ENCODE measurements at places on chromosomes 16 and 17.

GRCh38 chr17:46001390-46002310, 2.6 kb downstream of the STH start:
- no peak for DNase-seq

- DNase-seq, result no peak
These were observed 94.7 kb upstream of the TNRC6C start for GRCh38 chr17:77863814-77864161.

- DNase-seq, result no peak
These were observed 693 bp downstream of the NDRG4 start for GRCh38 chr16:58500430-58501241.

DNA sequence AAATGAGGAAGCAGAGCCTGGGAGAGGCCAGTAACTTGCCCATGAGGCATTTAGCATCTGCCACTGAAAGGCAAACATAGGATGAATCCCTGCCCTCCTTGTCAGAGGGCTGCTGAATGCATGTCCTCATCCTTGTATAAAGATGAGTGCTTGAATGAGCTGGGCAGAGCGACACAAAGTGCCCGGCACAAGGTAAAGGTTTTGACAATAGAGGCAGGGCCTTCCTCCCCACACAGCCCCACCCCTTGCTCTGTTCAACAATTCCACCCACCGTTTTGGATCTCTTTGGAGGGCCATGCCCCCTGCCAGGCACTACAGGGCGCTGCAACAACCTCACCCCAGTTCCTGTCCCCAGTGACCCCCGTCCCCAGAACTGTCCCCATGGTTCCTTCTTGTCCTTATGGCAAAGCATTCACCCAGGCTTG, 1.4 kb upstream of the KRT19 start:
- DNase-seq, result no peak

GRCh38 chr17:75987041-75987440, 8.0 kb downstream of the TEN1 start:
- no peak for DNase-seq

DNA sequence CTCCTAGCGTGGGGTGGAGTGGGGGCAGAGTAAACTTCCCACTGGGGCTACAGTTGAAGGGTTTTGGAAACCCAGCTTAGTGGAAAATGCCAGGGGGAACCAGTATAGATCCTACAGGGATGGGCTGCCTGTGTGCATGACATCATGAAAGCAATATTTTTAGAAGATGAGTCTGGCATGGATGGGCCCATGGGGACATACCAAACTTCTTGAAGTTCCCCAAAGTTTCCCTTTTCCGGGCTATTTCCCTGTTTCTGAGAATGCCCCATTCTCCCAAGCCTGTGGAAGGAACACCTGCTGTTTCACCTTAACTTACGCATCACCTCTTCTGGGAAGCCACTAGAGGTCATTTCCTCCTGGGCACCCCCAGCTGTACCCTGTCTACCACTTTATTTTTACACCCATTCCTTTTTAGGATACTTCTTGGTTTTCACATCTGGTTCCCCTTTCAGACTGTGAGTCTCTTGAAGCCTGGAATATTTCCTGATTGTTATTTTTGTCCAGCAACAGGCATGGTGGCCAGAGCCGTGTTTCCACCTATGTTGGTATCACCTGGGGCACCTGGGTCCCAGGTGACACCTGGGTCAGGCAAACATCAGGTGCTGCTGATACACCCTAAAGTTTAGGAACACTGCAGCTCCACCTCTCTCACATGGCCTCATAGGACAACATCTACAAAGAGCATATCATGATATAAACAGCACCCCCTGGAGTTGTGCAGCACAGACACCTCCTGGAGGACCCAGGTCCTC, 9.8 kb downstream of the SOCS3 start:
- no peak for DNase-seq

GRCh38 chr17:34386697-34387550, 23.9 kb upstream of the CCL1 start:
- DNase-seq, result no peak

DNA sequence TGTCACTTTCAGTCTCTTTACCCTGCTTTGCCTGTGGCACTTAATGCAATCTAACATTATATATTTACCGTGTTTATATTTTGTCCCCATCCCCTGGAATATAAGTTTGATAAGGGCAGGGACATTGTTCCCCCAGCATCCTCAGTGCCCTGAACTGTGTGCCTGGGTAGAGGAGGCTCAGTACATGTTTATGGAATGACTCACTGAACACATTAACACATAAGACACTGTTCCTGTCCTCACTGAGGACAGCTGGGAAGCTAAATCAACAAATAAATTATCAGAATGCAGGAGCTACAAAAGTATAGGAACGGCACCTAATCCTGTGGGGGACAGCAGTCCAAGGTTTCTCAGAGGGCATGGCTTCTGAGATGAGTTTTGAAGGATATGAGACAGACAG, 27.8 kb downstream of the GRIN2A start:
- DNase-seq, result no peak

GRCh38 chr17:40606548-40607353, 40.9 kb downstream of the SMARCE1 start:
- DNase-seq, result no peak

DNA sequence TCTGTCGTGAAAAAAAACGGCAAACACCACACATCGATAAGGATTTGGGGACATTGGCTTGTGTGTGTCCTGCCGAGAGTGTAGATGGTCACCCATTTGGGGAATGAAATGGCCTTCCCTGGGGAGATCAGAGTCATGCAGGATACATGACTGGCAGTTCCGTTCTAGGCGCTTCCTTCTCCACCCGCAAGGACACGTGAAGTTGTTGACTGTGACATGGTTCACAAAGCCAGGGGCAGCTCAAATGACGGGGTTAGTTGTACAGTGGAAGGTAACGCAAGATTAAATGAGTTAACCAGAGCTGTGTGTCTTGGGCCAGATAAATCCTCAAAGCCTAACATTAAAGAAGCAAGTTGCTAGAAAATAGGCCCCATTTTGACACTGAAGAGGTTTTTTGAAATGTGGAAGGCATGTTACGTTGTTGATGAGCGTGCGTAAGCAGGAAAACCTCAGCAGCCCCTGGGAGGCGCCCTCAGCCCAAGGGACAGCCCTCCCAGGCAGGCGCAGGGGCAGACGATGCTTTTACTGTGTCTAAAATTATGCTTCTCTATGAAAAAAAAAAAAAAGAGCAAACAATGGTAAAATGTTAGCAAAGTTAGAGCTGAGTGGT, 35.9 kb upstream of the CHMP6 start:
- no peak for DNase-seq

DNA sequence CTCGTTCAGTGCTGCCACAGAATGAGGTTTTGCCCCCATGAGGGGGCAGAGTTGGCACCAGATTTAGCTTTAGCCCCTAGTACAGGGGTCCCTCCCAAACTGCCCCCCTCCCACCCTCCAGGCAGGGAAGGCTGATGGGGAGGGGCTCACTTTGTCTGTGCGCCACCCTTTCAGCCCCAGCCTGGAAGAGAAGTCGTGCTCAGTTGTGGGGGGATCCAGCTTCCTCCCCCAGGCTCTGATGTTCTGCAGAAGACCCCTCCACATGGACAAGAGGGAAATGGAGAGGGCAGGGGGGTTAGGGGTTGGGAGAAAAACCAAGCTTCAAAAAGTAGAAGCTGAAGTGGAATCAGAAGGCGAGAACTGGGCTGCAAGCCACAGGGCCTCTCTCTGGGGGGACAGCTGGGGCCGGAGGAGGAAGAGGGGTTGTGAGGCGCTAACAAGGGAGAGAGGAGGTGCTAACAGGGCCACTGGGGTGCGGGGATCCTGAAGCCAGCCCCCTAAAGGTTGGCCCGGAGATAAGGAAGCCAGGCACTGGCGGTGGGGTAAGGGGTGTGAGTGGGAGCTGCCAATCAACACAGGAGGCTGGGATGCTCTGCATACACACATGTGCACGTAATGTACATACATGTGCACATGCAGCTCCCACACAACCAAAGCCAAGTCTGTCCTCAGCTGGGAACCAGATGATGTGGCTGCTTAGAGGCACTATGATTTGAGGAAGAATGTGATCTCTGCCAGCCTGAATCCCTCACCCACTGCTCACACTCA, 7.0 kb upstream of the TMEM92 start:
- DNase-seq, result no peak

- DNase-seq, result no peak
These were observed 25.8 kb upstream of the GINS3 start for GRCh38 chr16:58366247-58367031.

GRCh38 chr17:4448197-4448980, 14.6 kb downstream of the SPNS3 start:
- no peak for DNase-seq

- DNase-seq, result no peak
These were observed 20.4 kb downstream of the ZNHIT3 start for GRCh38 chr17:36506831-36507230.

DNA sequence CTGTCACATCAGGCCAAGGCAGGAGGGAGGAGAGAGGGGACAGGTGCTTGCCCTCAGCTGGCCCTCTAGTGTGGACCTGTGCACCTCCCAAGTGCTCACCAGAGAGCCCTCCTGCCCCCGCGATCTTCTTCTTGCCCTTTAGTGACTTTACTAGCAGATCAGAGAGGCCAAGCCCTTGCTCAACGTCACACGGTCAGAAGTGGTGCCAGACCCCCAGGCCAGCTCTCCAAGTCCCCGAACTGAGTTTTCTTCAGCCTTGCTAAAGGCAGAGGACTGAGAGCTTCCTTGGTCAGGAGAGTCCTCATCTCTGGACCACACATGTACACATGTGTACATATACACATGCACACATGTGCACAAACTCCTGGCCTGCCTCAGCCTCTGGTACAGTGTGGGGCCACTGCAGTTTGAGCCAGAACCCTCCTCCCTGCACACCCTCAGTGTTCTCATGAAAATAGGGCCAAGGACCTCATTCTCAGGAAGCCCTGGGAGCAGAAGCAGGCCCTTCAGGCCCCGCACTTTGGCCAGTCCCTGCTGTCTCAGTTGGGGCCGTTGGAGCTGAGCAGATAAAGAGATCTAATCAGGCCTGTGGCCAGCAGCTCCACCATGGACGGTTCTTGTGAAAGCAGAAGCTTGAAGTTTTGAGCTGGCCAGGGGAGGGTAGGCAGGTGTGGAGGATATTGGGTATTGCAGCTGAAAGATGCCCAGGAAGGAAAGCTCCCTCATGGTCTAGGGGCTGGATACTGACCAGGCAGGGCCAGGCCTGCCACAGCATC, 7.4 kb upstream of the EPX start:
- no peak for DNase-seq

DNA sequence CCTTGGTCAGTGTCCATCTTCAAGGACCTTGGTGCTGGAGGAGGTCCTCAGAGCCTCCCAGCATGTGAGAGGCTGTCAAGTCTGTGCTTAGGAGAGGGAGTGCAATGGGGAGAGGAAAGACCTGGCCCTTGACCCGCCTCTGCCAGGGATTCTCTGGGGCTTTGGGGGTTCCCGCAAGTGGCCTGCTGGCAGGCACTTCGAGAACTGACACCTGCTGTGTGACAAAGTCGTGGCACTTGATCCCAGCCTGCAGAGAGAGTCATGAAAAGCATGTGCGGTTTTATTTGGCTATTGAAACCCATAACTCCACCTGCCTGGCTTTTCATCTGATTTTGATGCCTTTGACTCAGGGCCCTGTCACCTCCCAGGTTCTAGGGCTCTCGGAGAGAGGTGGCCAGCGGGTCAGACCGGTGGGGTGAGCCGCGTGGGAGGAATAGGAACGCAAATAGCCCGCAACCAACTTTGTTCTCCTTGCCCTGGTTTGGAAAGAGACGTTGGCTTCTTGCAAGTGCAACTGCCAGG, 42.8 kb upstream of the GSE1 start:
- no peak for DNase-seq

DNA sequence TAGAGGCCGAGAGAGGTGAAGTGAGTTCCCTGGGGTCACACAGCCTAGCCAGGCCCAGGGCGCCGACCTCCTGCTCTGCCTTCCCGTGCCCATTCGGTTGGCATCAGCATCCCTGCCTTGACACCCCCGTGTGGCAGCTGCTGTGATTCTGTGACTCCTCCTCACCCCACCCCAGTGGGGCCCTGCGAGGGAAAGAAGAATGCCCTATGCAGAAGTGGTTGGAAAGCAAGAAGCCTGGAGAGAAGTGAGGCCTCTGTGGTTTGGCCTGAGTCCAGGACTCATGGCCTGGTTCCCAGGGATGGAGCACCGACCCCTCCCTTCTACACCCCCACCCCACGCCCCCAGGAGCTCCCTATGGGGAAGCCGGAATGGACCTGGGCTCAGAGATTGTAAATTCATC, 296.2 kb downstream of the SEC14L1 start:
- DNase-seq, result peak; percentile 91

- DNase-seq, result peak; percentile 19
These were observed 73.8 kb downstream of the XYLT1 start for GRCh38 chr16:17396762-17397498.

DNA sequence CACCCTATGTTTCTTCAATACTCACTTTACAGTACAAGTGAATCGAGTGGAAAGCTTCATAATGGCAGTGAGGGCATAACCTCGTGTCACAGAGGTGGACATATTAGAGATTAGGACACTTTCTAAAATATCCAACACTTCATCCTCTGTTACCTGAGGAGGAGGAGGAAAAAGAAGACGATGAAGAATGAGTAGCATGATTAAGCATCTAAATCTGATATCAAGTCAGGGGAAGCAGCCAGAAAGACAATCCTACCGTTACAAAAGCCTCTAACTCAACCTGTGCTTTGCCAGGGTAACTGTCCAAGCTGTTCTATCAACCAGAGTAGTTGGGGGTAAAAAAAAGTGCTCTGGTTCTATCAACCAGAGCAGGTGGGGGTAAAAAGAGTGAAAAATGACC, 23.7 kb upstream of the PHLPP2 start:
- no peak for DNase-seq

GRCh38 chr17:72539981-72540897, 419.4 kb downstream of the SOX9 start:
- no peak for DNase-seq

DNA sequence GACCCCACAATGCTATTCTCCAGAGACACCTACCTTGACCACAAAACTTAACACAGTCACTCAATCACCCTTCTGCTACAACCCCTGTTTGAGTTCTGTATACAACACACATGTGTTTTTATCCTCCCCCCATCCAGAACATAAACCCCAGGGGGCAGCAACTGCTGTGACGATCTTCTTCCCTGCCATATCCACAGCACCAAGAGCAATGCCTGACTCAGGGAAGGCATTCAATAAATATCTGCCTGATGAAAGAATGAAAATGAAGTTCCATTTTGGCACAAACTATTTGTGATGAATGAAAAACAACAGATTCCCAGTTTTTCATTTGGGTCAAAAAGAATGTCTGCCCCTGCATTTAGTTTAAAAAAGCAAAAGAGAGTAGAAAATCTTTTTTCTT, 27.0 kb downstream of the ASIC2 start:
- DNase-seq, result no peak

DNA sequence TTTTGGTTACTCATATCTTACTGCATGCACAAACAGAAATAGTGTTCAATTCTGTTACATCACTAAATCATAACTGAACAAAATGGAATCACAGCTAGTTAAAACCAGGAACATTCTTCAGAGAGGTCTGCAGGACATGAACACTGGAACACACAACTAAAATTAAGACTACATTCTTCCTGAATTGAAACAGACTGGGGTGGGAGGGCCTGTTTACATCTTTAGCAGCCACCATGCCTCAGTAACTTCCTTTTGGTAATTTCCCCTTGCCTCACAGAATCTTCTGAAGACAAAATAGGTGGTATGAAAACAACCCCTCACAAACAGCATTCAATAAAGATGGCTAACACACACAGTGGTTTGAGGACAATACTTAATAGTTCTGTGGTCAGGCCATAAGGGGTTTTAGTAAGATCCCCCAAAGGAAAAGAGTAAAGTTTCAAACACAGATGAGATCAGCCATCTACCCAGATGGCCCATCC, 6.5 kb downstream of the MARF1 start:
- no peak for DNase-seq

GRCh38 chr17:58997756-58998553, 108.7 kb downstream of the TRIM37 start:
- DNase-seq, result no peak

All from NCI-H446 (cell line).